Cardiac muscle cell (in vitro differentiated cells and primary cell): ENCODE measurements at places on chromosomes 5 and 9.
A peak's percentile ranks its signal among the peaks of the same experiment; 100 is the strongest.

DNA sequence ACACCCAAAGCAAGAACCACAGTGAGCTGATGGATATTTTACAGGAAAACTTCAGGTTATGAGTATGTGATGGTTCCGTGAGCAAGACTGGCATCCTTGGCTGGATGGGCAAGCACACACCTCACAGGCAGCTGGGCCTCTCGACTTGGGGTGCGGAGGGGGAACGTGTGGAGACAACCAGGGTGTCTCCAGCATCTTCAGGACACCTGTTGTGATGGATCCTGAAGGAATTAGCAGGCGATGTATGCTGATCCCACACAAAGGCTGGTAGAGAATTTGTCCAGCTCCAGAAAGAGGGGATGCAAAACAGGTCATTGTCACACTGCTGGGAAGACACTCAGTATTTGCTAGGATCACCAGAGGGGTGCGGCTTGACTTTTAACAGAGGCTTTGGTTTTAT is 42.7 kb downstream of the SECISBP2 start:
- no peak for DNase-seq

DNA sequence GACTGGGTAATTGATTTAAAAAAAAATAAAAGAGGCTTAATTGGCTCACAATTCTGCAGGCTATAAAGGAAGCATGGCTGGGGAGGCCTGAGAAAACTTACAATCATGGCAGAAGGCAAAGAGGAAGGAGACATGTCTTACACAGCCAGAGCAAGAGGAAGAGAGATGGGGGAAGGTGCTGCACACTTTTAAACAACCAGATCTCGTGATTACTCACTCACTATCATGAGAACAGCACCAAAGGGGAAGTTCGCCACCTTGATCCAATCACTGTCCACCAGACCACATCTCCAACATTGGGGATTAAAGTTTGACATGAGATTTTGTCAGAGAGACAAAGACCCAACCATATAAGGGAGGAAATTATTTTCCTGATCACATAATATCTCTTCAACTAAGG is 138.8 kb upstream of the NR4A3 start:
- DNase-seq, result no peak

DNA sequence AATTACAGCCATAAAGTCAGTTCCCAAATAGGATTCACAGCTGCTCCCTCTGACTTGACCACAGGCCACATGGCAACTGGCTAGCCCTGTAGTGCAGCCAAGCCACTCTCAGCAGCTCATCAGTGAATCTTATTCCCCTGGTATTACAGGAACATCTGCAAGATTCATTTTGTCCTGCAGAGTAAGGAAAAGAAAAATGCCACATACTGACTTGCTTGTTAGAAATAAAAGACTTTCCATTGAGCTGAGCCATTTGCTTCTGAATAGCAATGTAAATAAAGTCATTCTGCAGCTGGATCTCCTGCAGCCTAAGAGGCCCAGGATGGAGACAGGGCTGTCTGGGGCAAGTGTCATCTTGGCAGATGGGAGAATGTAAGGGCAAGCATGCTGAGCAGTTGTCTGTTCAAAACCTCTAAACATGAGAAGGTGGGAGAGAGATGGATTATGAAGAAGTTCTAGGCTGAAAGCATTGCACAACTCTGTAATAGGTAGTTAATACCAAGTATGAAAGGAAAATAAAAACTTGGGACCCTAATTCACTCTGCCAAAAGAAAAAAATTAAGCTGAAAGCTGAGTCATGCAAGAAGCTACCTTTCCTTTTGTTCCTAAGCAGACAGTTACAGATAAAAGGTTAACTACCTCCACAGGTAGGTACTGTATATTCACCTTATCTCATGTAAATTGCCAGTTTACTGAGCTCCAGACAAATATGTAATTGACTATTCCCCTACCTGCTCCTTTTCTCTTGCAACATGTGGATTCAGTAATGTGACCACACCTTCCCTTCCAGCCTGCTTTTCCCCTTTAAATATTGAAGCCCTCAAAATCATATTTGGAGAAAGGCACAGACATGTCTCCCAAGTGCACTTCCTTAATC is 244.4 kb upstream of the RAI14 start:
- DNase-seq, result peak; percentile 8

- peak; percentile 81 for DNase-seq
Measured at GRCh38 chr9:121059998-121060636, 10.0 kb upstream of the C5 start.

DNA sequence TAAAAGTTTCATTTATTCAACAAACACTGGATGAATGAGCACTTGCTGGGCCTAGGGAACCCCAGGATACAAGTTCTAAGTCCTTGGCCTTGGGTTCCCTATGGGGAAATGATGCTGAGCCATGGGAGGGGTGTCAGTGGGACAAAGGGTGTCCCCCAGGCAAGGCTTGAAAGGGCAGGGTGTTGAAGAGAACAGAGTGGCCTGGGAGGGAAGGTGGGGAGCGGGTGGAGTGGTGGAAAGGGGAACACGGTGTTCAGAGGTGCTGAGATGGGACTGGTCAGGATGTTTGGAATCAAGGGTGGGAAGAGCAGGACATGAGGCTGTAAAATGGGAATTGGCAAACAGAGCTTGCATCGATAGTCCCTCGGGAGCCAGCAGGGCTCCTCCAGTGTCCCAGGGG is 61.8 kb downstream of the PPARGC1B start:
- DNase-seq, result no peak

DNA sequence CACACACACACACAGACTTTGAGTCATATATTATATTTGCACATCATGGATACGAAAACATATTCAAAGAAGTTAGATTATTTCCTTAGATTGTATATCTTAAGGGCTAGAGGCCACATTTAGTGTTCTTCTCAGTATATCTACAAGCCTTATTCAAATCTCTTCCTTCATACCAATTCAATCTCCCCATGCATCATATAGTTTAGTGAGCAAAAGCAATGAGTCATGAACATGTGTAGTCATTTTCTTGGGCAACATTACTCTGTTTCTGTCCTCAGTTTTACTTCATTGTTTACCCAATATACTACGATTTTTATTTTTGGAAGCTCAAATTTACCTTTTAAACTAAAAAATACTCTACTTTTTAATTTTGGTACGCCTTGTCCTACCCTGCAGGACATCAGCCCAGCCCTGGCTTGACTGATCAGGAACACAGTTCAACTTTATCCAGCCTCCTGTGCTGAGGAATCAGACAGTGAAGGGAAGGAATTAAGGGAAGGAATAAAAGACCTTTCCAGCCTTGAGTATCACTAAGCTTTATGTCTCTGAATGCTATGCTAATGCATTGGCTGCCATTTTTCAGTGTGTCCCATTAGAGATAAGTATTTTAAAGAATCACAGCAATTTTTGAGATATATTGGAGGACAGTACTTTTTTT is 101.7 kb upstream of the FST start:
- DNase-seq, result peak; percentile 69

- peak; percentile 60 for DNase-seq
Measured at GRCh38 chr9:2127486-2127885, 112.3 kb downstream of the SMARCA2 start.

- DNase-seq, result no peak
Measured at GRCh38 chr5:53276825-53277224, 167.3 kb upstream of the MOCS2 start.

GRCh38 chr9:133496861-133497842 is 18.3 kb upstream of the SLC2A6 start:
- DNase-seq, result no peak

- DNase-seq, result no peak
Measured at GRCh38 chr9:89864257-89864656, 259.4 kb downstream of the GADD45G start.

- no peak for DNase-seq
Measured at GRCh38 chr5:72379936-72380335, 59.8 kb downstream of the PTCD2 start.

DNA sequence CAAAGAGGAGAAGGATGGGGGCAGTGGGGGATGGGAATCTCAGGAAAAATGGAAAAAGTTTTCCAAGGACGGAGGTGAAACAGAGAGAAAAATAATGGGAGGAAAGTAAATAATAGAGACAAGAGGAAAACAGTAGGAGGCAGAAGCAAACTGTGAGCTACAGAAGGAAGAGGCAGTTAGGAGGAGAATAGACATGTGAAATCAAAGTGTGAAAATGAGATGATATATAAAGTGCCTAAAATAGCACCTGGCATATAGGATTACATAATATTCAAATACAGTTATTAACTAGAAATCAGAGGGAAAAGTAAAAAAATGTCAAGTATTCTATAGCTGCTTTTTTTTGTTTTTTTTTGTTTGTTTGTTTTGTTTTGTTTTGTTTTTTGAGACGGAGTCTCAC is 44.0 kb upstream of the PLIN2 start:
- no peak for DNase-seq

- DNase-seq, result peak; percentile 39
Measured at GRCh38 chr9:78298046-78298765, 1.3 kb downstream of the PSAT1 start.

DNA sequence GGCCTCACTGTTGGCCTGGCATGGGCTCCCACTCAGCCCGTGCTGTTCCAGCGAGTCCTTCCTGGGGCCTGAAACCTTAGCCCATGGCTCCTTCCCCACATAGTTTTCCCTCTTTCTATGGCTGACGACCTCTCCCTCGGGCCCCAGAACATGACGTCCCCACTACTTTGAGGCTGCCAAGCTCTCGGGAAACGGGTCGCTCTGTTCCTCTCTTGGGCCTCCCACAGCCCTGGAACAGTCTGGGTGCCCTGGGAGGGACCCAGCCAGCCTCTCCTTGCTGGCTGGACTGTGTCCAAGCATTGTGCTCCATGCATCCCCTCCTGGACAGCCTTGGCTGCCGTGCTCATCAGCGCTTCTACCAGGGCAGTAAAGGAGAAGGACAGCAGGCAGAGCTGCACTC is 118.3 kb downstream of the SYK start:
- no peak for DNase-seq

- no peak for DNase-seq
Measured at GRCh38 chr5:118990582-118990981, 2.2 kb upstream of the DTWD2 start.

- no peak for DNase-seq
Measured at GRCh38 chr9:121950441-121950840, 142.7 kb downstream of the TTLL11 start.

DNA sequence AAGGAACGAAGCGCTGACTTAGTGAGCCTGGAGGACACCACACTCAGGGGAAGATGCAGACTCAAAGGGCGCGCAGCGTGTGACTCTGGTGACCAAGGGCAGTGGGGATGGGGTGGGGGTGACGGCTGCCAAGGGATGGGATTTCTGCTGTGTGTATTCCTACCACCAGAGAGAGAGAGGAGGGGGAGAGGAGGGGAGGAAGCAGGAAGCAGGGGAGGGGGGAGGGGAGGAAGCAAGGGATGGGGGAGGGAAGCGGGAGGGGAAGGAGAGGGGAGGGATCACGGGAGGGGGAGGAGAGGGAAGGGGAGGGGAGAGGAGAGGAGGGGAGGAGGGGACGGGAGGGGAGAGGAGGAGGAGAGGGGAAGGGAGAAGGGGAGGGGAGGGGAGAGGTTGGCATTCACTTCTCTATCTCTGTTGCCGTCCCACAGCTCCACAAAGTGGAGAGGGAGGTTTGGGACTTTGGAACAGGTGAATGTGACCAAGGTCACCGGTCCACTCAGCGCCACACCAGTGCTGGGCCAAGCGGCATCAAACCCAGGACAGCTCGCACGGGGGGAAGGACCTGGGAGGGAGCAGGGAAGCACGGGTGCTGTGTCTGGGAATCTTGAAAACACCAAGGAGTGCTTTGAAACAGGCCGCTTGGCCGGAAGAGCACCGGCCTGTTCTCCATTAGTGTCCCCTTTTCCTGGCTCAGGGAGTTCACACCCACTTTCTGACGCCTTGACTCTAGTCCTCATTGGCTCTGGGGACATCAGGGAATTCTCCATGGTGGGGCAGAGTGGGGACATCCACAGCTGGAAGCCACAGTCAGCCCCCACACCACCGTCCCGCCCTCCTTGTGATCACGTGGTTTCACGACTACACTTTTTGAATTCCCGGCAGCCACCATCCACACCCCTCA is 77.4 kb downstream of the VAV2 start:
- no peak for DNase-seq

DNA sequence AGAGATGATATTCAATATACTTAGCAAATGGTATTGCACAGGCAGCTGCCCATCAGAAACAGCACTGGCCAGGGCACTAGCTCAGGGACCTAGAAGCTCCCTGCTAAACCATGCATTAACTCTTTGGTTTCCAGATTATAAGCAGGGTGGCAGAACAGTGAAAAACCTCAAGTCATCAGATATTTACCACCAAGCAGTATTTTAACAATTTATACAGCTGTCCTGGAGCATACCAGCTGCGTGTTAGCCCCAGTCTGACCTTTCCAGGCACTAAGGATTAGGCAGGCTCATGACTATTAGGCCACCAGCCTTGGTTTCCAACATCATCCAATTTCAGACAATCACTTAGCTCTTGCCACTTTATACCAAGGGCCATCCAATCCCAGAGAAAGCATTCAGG is 326.5 kb downstream of the CAAP1 start:
- no peak for DNase-seq

- no peak for DNase-seq
Measured at GRCh38 chr9:121297389-121297788, 29.4 kb downstream of the GSN start.

- DNase-seq, result no peak
Measured at GRCh38 chr9:6098431-6098830, 83.0 kb upstream of the RANBP6 start.
